ENCODE measurements at places on chromosomes 6 and 20.

DNA sequence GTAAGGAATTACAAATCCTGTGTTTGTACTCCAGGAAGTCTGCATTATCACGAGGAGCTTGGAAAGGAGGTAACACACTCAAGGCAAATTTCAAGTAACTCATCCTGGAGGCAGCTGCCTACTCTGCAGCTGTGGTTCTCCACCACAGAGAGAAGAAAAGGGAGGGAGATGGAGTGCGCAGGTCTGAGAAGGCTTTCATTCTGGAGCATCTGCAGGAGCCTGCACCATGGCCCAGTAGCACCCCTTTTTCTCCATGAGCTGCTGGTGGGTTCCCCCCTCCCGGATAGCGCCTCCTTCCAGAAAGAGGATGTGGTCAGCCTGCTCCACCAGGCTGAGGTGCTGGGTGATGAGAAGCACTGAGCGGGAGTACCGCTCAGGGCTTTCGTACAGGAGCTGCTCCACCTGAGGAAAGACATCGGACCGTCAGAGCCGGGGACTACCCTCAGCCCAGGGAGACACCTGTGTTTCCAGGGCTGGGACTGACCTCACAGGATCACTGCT, 1.6 kb upstream of the PSMB8 start:
- DNase-seq = peak; percentile 25

DNA sequence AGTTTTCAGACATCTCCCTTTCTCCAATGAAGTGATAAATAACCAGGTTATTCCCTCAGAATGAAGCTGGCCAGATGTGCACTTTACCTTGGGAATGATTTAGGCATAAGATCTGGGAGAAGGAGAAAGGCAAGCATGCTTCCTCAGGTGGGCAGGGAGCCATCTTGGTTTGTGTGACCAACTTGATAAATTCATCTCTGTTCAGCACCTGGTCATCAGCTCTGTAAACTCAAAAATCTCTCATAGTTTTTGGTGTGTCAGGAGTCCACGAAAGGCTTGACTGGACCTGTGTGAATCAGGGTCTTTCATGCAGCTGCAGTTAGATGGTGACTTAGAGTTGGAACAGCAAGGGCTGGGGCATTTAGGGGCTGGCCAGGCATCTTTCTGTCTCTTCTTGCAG, 24.5 kb downstream of the ENPP1 start:
- no peak for DNase-seq

DNA sequence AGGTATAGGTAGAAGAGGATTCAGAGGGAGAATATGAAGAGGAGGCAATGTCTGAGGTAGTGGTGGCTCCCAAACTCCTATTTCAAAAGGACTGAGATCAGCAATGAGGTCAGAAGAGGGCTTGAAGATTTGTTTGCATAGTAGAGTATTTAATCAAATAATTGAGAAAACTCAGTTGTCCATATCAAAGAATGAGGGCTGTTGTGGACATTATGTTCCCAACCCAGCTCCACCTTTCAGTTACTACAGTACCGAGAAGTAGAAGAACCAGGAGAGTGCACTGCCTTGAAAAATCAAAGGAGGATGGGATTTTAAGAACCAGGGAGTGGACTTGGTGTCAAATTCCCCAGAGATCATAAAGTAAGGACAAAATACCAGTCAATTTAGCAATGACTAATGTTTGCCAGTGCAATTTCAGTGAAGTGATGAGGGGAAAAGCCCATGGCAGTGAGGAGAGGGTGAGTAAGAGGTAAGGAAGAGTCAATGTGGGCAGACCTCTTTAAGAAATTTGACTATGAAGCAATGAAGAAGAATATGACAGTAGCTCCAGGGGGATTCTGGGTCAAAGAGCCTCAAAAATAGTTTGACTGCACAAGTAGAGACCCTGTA, 382.4 kb downstream of the PKHD1 start:
- no peak for DNase-seq

GRCh38 chr6:3352678-3353077, 93.9 kb downstream of the PSMG4 start:
- no peak for DNase-seq

DNA sequence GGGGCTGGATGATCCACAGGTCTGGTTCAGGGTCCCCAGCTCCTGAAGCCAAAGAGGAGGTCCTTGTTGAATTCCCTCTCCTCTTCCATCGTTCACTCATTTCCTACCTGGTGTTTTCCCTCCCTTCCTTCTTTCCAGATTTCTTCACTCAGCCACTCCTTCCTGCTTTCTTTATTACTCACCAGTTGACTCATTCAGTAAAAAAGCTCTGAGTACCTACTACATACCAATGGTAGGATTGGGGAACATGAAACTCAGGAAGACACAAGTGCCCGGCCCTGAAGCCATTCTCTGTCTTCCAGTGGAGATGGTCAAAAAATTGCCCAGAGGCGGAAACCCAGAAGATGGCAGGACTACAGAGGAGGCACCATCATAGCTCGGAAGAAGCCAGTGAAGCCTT, 11.9 kb upstream of the NSFL1C start:
- no peak for DNase-seq

- peak; percentile 30 for DNase-seq
Observed at GRCh38 chr20:51493346-51493791, 49.1 kb downstream of the NFATC2 start.

- DNase-seq = no peak
Observed at GRCh38 chr6:75117701-75118100, 88.2 kb downstream of the COL12A1 start.

GRCh38 chr6:143329323-143329722, 121.2 kb downstream of the ADAT2 start:
- no peak for DNase-seq

DNA sequence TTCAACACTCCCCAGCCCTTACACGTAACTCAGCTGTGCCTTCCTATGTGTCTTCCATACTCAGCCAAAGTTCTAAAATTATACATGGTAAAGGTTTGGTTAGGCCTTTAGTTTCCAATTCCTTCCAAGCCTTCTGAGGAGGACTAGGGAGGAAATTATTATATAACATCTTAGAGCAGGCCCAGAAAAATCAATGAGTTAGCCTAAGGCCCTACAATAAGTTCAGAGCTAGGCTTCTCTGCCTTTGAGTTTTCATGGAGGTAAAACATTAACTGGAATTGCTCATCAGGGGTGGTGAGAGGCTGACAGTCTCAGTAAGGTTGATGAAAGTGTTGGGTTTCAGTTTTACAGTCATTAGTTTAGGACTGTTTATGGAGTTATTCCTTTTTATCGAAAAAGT, 286.0 kb downstream of the ADGB start:
- no peak for DNase-seq

DNA sequence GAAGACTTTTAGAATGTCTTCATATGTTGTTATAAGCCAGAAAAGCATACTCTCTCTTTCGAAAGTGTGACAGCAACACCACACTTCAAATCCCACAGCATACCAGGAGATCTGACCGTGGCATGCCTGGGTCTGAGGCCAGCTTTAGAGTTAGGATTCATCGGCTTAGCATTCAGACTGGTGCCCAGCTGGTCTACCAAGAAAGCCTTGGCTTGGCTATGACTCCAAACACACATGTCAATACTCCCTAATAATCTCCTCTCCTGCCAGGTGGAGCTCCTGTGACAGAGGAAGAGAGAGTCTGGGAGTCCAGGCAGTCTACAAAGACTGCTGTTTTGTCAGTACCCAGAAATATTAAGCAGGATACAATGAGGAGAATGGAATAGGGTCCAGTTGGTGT, 77.1 kb upstream of the MAN1A1 start:
- no peak for DNase-seq

- DNase-seq = no peak
Observed at GRCh38 chr6:149268768-149269167, 48.7 kb upstream of the TAB2 start.

All from T-helper 22 cell (primary cell).